Activated gamma-delta T cell treated with anti-CD3 and anti-CD28 coated beads, Interleukin-2, amount 50 U/mL, for 16 hours (primary cell): ENCODE measurements at places on chromosomes 7 and 10.

DNA sequence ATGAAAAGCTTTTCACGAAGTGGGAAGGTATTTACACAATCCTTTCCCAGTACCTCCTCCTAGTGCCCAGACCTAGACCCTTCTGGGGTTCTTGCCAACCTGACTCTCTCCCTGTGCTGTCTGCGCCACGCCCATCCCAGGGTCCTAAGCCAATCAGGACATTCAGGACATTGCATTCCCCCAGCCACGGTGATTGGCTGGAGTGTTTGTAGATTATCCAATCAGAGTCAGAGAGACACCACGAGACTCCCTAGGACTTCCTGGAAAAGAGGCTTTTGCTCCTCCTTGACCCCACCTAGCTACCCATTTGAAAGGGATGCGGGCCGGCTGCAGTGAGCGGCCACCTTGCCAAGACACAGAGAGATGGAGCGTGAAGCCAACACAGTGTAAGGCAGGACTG lies 3.5 kb upstream of the GDF2 start:
- no peak for DNase-seq

DNA sequence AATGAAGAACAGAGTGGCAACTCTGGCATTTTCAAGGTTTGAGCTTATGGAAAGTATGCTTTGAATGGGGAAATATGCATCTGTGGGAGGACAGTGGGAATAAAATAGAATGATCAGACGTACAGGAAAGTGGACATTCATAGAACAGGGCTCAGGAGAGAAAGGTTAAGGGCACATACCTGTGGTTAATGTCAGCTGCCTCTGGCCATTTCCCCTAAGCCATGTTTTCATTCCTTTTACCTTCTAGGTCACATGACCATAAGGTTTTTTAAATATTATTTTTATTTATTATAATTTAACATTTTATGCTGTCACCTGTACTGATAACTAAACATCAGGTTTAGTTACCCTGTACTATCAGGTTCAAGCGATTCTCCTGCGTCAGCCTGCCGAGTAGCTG lies 52.8 kb downstream of the LRRC4 start:
- DNase-seq: no peak

GRCh38 chr7:1046722-1047679 lies 2.7 kb downstream of the GPR146 start:
- no peak for DNase-seq

- DNase-seq: no peak
Measured at GRCh38 chr7:117279931-117280557, 42.8 kb downstream of the WNT2 start.

- no peak for DNase-seq
Measured at GRCh38 chr10:132459301-132460003, 62.5 kb downstream of the PWWP2B start.

DNA sequence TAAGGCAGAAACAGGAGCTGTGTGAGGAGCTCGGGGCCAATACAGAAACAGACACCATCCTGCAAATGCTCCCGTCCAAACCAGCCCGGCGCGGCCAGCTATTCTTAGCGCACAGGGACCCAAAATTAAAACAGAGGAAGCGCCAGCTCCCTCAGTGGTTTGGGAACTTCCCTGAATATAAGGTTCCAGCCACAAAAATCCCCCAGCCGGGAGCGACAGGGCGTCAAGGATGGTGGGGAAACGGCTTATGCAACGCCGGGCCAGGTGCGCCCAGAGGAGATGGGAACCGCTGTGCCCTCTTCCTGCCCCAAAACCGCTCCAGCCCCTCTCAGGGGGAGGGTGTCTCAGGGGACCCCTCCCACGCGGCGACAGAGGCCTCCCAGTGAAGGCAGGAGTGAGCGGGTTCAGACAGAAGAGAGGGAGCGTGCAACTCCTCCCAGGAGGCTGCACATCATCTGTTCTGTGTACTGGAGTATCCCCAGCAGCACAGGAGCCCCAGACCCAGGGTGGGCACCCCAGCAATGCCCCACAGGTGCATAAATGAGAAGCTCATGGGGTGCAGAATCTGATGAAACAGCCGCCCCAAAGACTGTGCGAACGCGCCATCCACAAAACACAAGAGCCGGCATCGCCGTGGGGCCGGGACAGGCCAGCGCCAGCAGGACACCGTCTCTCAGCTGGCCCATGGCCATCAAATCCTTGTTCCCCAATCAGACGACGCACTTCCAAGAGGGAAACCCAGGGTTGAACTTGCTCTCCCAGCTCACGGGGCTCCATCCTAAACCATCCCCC lies 73.9 kb upstream of the PDGFA start:
- DNase-seq: no peak

- DNase-seq: no peak
Measured at GRCh38 chr7:135236727-135237126, 3.1 kb downstream of the STRA8 start.

GRCh38 chr7:2972835-2973161 lies 70.9 kb downstream of the CARD11 start:
- DNase-seq: no peak

GRCh38 chr7:49767719-49768118 lies 5.7 kb upstream of the VWC2 start:
- no peak for DNase-seq

DNA sequence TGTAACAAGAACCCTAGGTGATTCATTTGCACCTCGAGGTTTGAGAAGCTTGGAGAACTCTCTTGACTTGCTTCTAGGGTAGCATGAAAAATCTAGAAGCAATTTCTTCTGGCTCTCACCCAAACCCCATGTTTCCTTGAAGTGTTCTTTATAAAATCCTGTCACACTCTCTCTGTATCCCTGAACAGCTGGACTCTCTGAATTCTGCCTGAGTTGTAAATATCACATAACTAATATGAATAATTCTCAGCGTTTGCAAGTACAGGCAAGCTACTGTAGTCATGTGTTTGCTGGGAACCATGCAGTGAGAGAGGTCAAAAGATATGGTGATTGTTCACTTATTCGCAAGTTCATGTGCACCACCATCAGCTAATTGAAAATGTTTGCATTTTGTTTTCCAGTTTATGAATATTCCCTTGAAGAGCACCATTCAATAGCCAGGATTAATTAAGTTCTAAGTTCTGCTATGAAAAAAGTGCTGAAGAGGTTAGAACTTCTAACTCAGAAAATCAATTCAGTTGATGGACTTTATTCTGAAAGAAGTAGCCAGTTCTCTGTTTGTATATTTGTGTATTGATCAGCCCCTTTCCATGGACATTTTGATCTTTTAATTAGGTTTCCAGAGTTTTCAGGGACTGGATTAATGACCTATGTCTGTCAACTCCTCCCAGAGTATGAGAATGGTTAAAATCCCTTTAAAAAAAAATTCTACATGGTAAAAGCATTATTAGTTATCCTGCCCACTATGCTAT lies 243.0 kb downstream of the PLXDC2 start:
- DNase-seq: no peak

DNA sequence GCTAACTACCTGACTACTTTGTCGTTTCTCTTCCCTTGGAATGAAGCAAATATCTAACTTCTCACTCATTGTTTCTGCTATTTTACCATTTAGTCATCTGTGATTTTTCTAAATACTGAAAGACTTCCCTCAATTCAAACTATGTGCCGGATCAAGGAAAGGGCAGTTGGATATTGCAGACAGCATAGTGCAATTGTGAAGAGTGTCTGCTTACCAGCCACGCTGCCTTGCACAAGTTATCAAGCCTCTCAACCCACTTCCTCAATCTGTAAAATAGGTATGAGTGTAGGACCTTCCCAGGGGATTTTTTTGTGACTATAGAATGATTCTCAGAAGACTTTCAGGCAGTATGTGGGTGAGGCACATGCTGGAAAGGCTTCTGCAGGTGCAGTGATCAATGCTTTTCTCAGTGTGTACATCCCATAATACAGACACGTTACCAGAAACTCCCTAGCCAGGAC lies 54.3 kb downstream of the EGFR start:
- DNase-seq: no peak

DNA sequence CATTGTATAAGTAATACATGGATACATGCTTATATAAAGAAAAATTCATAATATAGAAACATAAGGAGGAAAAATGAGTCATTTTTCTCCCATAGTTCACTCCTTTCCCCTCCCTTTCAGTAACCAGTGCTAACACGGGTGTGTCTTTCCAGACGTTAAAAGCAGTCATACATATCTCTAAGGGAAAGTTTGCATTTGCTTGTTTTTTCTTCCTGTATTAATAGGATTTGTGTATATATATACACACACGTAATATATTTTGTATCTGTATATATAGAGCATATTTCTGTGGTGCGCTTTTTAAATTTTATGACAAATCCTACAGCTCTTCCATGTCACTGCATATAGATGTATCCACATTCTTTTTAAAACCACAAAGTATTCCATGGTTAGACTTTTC lies 78.8 kb downstream of the RALA start:
- no peak for DNase-seq

DNA sequence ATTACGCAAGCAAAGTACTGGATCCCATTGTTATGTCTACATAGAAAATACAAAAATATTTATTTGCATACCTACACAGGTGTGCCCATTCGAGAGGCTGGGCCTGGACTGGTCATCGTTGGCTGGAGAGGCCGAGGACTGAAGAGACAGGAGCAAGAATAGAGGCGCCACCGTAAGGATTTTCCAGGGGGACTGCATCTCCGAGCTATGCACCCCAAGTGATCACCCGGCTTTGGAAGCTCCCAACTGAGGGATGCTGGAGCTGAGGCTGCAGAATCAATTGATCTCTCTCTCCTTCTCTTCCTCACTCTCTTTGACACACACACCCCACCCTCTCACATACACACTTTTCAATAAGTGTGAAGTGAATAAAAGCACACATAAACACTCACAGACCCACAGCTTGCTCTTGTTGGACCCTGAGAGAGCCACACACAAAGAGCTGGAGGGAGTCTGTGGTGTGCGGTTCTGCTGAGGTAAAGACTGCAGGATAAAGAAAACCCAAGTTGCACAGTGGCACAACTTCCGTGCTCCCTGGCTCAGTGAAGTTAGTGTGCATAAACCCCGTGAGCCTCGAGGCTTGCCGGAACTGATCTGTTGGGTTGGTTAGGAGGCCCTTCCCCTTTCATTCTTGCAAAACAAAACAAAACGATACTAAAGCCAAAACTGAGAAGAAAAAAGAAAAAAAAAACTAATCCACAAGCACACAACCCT lies at the start of gene AOAH:
Gene AOAH, minus strand, starts transcription at position 544 of the 714 bp plus-strand sequence. Its CDS starts 346 bp downstream, at position 198.
- peak; percentile 62 for DNase-seq

DNA sequence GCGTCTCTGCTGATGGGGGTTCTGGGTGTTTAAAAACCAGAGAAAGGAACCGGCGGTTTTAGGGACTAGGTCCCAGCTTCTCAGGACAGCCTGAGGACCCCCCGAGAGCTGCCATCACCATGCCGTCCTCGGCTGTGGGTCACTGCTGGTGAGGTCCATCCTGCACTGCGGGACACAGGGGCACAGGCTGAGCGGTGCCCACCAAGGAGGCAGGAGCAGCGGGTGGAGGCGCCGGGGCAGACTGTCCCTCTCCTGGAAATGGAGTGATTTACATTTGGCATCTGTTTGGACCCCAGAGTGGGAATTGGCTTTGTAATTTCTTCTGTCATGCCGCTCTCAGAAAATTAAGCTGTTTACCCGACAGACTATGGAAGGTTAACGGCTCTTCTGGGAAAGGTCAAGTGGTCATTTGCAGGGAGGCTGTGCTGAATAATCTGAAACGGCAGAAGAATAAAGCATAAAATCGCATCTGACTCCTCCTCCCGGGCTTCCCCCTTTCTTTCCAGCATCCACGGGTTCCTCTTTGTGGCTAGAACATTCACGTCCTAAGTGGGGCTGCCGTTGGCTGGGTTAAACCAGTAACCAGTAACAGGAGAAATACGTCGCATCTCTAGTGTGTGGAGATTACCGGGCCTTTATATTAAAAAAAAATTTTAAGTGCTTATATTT lies 31.7 kb downstream of the LHPP start:
- no peak for DNase-seq

- DNase-seq: no peak
Measured at GRCh38 chr10:23055424-23056185, 39.8 kb upstream of the MSRB2 start.

- no peak for DNase-seq
Measured at GRCh38 chr7:117673839-117674238, 194.0 kb downstream of the CFTR start.

- DNase-seq: no peak
Measured at GRCh38 chr7:17633067-17633466, 307.2 kb downstream of the SNX13 start.

- no peak for DNase-seq
Measured at GRCh38 chr7:151592868-151593486, 73.3 kb upstream of the RHEB start.

DNA sequence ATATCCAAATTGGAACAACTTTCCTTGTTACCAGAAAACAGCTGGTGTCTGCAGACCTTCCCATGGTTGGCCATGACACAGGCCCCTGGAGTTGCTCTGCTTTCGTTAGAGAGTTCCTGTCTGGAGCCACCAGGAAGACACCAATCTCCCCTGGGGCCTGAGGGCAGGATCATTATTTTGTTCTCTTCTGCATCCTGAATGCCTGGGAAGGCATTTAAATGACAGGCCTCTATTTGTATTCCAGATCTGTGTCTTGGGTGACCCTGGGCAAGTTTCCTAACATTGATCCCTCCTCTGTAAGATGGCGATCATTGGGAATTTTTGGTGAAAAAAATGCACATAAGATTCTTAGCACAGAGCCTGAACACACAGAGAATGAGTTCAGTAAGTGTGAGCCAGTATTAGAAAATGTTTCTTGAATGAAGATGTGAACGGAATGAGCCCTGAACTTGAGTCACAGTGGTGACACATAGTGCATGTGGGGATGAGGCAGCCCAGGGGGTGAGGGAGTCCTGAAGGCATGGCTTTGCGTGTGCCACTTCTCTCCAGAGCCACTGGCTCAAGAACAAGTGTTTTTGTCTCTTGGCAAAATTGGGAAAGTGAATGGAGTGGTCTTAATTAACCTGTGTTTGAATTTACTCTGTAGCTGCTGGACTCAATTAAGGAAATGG lies 28.4 kb downstream of the BMPER start:
- no peak for DNase-seq

DNA sequence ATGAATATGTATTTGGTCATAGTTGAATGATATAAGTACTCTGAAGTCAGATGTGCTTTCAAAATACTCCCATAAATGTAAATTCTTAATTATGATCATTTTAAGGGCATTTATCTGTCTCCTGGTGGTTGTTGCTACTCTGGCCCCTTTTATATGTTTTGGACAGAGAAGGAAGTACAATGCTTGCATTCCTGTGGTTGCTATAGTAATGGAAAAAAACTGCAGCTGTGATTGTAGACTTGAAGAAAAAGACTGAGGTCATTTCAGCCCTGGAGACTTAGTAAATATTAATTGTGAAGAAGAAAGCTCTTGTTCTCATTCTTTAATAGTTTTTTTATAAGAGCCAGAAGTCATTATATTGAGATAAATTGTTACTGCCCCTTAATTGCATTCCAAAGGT lies 70.2 kb upstream of the FERD3L start:
- DNase-seq: no peak

GRCh38 chr7:132584796-132585494 lies 8.7 kb upstream of the PLXNA4 start:
- no peak for DNase-seq

- DNase-seq: no peak
Measured at GRCh38 chr7:18901982-18902421, 215.4 kb downstream of the TWIST1 start.

GRCh38 chr10:64636461-64636860 lies 1115.3 kb downstream of the REEP3 start:
- no peak for DNase-seq

- DNase-seq: no peak
Measured at GRCh38 chr10:33993917-33994316, 659.5 kb upstream of the NRP1 start.

- DNase-seq: no peak
Measured at GRCh38 chr7:1249731-1250130, 17.1 kb downstream of the UNCX start.

GRCh38 chr10:17847585-17848296 lies 38.6 kb downstream of the MRC1 start:
- DNase-seq: no peak
